ENCODE measurements at places on chromosomes 3 and 15. TPM values are rescaled to one million over a fixed set of nuclear protein-coding genes. Genes with fewer than 3 reads are reported as not detected.

- DNase-seq, result no peak
- no peaks in the 10 kb centered on the region for H3K36me3 ChIP-seq
- H3K27me3 ChIP-seq, result no peaks in the 10 kb centered on the region
- H3K4me1 ChIP-seq, result peaks cover 4% of the 10 kb centered on the region
Measured at GRCh38 chr3:55805169-55805568, 318.1 kb upstream of the WNT5A start.

DNA sequence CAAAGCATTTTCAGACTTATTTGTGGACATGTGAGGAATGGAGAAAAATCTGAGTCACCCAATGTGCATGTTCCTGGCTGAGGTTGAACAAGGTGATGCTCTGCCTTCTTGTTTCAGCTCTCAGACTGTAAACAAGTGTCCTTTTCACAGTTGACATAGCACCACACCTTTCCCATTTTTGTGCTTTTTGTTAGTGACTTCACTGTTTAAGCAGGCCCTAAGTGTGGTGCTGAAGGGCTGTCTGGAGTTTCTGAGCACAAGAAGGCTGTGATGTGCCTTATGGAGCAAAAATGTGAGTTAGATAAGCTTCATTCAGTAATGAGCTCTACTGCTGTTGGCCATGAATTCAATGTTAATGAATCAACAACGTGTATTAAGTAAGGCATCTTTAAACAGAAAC is 20.4 kb downstream of the ABI3BP start:
- no peak for DNase-seq
- no peak overlapping the region for H3K4me3 ChIP-seq
- no peaks in the 10 kb centered on the region for H3K4me1 ChIP-seq
- H3K36me3 ChIP-seq, result no peaks in the 10 kb centered on the region

- H3K36me3 ChIP-seq, result no peaks in the 10 kb centered on the region
- no peak for DNase-seq
- H3K4me1 ChIP-seq, result no peaks in the 10 kb centered on the region
- no peak overlapping the region for H3K27ac ChIP-seq
Measured at GRCh38 chr3:138367911-138368310, 19.5 kb downstream of the MRAS start.

GRCh38 chr3:51471775-51472652 is 27.8 kb downstream of the DCAF1 start:
- no peak overlapping the region for H3K27ac ChIP-seq
- no peaks in the 10 kb centered on the region for H3K36me3 ChIP-seq
- no peaks in the 10 kb centered on the region for H3K27me3 ChIP-seq
- H3K4me1 ChIP-seq, result no peaks in the 10 kb centered on the region

- DNase-seq, result no peak
- no peak overlapping the region for H3K27ac ChIP-seq
- H3K4me1 ChIP-seq, result no peaks in the 10 kb centered on the region
- H3K4me3 ChIP-seq, result no peak overlapping the region
- H3K36me3 ChIP-seq, result no peaks in the 10 kb centered on the region
Measured at GRCh38 chr3:29606416-29606815, 325.5 kb downstream of the RBMS3 start.

DNA sequence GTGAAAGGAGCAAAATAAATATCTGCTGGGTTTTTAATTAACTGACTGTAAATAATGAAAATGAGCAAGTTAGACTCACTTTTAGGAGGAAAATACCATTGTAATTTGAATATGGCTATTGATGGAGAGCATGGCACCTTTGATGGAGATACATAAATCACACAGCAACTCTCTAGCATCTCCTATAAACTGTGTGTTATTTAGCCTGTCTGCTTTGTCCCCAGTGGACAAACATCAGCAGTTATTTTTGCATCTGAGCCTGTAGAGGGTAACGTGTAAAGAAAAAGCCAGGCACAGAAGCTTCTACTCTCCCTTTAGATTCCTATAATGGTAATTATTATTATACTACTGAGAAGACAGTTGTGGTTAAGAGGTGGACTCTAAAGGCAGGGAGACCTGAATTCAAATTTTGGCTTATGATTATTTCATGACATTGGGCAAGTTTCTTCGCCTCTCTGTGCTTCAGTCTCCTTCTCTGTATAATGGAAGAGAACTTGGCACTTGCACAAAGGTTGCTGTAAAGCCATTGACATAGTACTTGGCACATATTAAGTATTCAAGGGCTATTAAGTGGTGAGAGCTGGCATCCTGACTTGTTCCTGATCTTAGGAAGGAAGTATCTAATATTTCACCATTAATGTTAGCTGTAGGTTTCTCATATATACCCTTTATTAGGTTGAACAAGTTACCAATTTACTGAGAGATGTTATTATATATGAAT is 289.5 kb upstream of the TRIM42 start:
- H3K4me1 ChIP-seq, result no peaks in the 10 kb centered on the region
- H3K4me3 ChIP-seq, result no peak overlapping the region

Gene AMOTL2
- total RNA-seq, result 26.7 TPM

- no peak overlapping the region for H3K27ac ChIP-seq
- no peak for DNase-seq
- no peaks in the 10 kb centered on the region for H3K36me3 ChIP-seq
- no peaks in the 10 kb centered on the region for H3K4me1 ChIP-seq
Measured at GRCh38 chr3:31002730-31003129, 108.3 kb upstream of the GADL1 start.

DNA sequence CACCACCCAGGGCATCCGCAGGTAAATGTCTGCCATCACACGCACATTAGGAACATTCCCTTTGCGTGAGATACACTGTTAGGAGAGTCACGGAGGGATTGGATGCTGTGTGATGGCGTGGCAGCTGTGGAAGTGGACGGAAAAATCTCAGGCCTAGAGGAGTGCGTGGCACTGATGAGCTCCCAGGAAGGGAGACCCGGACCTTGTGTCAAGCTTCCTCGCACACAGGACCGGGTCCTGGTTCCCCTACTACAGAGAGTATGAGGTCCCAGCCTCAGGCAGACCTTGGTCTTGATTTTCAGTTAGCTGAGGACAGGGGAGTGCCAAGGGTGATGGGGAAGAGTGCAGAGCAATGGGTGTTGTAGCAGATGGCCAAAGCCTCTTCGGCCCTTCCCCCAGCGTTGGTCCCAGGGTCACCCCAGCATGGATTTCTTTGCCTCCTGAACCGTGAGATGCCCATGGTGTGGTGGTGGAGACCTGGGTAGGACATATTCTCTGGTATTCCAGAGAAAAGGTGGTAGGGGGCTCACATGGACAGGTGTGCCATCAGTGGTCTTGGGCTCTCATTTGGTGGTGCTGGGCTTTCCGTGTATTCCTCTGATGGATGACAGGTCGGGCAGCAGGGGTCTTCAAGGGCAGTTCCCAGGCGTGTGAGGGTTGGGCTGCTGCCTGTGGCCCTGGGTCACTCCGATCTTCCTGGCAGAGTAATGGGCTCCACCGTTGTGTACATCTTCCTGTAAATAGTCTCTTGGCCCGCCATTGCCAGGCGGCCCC is 105.1 kb downstream of the SNRPN start:
- no peak for DNase-seq
- H3K27me3 ChIP-seq, result no peaks in the 10 kb centered on the region
- no peaks in the 10 kb centered on the region for H3K4me1 ChIP-seq
- no peak overlapping the region for H3K27ac ChIP-seq
- peaks cover 57% of the 10 kb centered on the region for H3K36me3 ChIP-seq

Gene GPX1
- total RNA-seq, result 58.0 TPM

- no peaks in the 10 kb centered on the region for H3K36me3 ChIP-seq
- no peak overlapping the region for H3K27ac ChIP-seq
- no peaks in the 10 kb centered on the region for H3K27me3 ChIP-seq
- no peak for DNase-seq
- H3K4me1 ChIP-seq, result peaks cover 14% of the 10 kb centered on the region
Measured at GRCh38 chr3:24596626-24597025, 102.0 kb upstream of the THRB start.

DNA sequence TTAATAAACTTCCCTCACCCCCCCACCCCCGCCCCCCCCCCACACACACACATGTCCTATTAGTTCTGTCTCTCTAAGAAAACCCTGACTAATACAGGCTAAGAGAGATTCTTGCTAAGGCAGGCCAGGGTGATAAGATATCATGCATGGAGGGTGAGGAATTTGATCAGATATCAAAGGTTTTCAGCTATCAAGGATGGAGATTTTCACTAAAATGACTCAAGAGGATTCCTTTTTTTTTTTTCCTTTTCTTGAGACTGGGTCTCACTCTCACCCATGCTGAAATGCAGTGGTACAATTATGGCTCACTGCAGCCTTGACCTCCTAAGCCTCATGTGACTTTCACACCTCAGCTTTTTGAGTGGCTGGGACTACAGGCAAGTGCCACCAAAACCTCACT is 14.9 kb upstream of the SENP7 start:
- H3K27me3 ChIP-seq, result no peaks in the 10 kb centered on the region
- no peaks in the 10 kb centered on the region for H3K36me3 ChIP-seq
- H3K4me3 ChIP-seq, result no peak overlapping the region
- DNase-seq, result no peak

DNA sequence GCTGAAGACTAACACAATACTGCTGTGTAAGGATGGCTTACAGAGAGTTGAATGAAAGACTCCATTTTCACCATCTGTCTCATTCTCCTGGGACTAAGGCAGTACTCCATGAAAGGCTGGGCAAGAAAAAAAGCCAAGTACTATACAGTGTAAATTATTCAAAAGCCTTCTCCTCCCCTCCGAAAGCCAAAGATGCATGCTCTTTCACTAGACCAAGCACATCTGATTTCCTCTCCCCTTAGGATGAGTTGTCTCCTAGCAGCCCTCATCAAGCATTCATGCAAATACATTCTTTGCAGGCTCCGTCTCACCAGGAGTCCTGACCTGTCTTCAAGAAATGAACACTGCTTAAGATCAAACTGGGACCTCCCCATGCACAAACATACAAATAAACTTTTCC is 133.5 kb upstream of the THBS1 start:
- H3K36me3 ChIP-seq, result no peaks in the 10 kb centered on the region
- H3K27me3 ChIP-seq, result no peaks in the 10 kb centered on the region
- H3K27ac ChIP-seq, result no peak overlapping the region
- DNase-seq, result no peak

- H3K27ac ChIP-seq, result no peak overlapping the region
- H3K36me3 ChIP-seq, result no peaks in the 10 kb centered on the region
- no peak for DNase-seq
- H3K27me3 ChIP-seq, result no peaks in the 10 kb centered on the region
- no peak overlapping the region for H3K4me3 ChIP-seq
Measured at GRCh38 chr15:48463366-48463880, 132.2 kb downstream of the DUT start.

DNA sequence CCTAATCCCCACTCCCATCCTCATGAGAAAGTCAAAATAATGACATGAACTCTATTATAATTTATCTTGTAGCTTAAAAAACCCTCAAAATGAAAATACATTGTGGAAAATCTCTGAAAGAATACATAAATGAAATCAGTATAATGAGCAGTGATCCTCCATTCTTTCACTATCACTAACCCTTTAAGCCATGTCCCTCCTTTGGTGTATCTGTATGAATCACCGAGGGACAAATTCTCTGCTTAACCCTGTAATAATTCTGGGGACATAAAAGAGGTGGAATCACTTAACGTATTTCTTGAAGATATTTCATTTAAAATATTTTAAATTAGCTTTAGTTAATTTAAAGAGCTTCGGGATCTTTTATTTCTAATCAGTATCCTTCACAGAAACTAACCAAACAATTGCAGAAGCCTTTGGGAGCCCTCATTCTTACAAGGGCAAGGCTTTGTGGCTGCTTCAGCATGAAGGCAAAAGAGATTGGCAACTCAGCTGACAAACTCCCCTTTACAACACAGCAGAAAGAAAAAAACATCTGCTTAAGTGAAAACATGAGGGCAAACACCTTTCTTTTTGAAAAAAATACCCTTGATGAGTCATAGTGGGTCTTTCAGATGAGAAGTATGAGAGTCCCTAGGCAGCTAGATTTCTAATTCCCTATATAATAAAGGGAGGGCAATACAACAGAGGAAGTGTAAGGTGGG is 44.0 kb upstream of the ALCAM start:
- no peak overlapping the region for H3K27ac ChIP-seq
- DNase-seq, result no peak
- no peaks in the 10 kb centered on the region for H3K36me3 ChIP-seq
- no peak overlapping the region for H3K4me3 ChIP-seq
- no peaks in the 10 kb centered on the region for H3K4me1 ChIP-seq

Gene CACNA2D2
- total RNA-seq, result 1.6 TPM

- H3K36me3 ChIP-seq, result no peaks in the 10 kb centered on the region
- DNase-seq, result no peak
- H3K4me3 ChIP-seq, result no peak overlapping the region
Measured at GRCh38 chr3:9779721-9780457, 10.1 kb upstream of the CAMK1 start.

DNA sequence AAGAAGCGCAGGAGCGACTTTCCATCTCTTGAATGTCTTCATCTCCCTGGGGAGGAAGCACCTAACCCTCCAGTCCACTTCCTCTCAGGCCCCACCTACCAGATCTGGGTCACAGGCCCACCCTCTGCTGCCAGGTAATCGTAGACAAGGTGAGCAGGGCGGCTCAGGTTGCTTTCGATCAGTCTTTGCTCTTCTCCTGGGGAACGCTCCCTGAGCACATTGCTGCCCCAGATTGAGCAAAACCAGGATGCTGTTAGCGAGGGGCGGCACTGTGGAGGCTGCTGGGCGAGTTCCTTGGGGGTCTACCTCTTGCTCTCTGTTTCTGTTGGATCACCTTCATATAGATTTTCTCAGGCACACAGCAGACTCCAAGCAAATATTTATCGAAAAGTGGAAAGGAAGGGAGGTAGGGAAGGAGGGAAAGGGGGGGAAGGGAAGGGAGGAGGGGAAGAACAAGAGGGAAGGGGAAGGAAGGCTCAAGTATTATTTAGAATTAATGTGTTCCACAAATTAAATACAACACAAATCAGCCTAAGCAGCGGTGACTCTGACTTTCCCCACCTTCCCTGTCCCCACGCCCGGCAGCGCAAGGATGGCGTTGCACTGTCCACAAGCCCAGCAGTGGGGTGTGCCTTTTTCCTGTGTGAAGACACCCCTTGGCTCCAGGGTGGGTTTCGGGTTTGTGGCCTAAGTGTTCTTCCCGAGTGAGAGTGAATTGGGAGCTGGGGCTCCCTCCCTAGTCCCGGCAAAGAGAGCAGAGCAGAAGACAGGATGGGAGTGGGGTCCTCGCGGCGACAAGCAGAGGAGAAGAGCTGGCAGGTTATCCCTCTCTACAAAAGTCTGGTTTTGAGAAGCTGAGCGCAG is 6.1 kb upstream of the PCSK6 start:
- no peak overlapping the region for H3K4me3 ChIP-seq
- no peaks in the 10 kb centered on the region for H3K36me3 ChIP-seq
- H3K4me1 ChIP-seq, result peaks cover 12% of the 10 kb centered on the region
- no peaks in the 10 kb centered on the region for H3K27me3 ChIP-seq

DNA sequence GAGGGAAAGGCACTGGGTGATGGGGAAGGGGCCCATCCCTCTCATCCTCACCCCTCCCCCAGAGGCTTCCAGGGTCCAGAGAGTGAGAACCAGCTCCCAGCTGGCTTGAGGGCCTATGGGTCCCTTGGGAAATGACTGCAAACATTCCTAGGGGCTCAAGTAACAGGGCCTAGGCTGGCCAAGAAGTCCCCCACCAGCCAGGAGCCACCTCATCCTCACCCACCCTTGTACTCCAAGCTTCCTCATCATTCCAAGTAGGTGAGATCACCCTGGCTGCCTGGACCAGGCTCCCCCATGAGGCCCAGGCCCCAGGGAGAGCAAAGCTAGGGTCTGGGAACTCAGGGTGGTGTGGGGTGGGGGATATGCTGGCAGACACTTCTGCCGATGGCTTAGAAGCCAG is 14.8 kb downstream of the LOXL1 start:
- no peaks in the 10 kb centered on the region for H3K4me1 ChIP-seq
- H3K4me3 ChIP-seq, result no peak overlapping the region
- H3K36me3 ChIP-seq, result no peaks in the 10 kb centered on the region
- no peak overlapping the region for H3K27ac ChIP-seq
- H3K27me3 ChIP-seq, result no peaks in the 10 kb centered on the region

Measured in pancreas (tissue), 10 donors.